ENCODE measurements at places on chromosomes 12 and 14.

- no peak for DNase-seq
Observed at GRCh38 chr14:68687746-68688145, 105.1 kb downstream of the ZFP36L1 start.

- DNase-seq = no peak
Observed at GRCh38 chr14:100147691-100148464, 11.6 kb downstream of the DEGS2 start.

GRCh38 chr14:25042362-25043299 lies 7.3 kb downstream of the STXBP6 start:
- no peak for DNase-seq

DNA sequence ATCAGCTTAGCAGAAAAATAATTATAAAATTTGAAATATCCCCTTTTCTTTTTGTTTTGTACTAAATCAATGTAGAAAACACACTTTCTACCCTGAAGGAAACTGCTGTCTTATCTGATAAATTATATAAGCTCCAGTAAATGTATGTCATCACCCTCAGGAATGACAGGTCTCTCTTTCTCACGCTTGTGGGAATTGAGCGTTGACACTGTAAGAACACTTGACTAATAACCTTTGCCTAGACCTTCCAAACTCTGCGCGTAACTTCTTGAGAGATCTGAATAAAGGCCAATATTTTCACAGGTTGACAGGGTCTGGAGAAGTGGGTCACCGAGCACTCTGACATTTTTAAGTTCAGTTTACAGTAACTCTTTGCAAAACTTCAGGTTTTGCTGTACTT lies 138.5 kb downstream of the BCAT1 start:
- no peak for DNase-seq

DNA sequence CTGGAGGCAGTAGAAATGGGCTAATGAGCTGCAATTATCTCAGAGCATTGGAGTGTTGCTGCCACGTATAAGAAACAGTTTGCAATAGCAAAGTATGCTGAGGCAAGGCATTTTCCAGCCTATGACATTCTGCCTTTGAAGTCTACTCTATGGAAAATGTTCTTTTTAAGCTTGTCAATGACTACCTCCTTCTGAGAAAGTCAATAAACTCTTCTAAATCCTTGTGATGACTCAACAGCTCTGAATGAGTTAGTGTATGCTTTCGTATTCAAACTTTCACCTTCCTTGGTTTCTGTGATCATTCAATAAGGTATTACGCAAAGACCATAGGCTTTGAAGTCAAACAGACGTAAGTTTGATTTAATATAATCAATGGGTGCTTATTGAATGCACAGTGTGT lies 111.2 kb downstream of the CAPZA3 start:
- no peak for DNase-seq

DNA sequence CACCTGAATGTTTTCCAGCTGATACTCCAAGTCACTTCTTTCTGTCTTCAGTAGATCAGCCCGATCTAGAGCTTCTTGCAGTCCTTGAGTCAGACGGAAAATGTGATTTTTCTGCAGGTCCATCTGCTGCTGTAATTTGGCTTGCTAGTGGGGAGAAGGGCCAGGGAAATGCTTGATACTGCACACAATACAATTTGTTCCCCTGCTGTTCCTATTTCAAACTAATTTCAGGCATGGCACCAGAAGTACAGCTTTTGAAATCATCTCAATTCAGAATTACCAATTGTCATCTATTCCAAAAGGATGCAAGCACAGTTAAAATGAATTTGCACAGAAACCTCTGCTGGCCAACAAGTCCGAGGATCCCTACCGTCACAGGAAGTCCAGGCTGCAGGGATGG lies 53.4 kb downstream of the PRKAB1 start:
- DNase-seq = no peak

GRCh38 chr14:84298663-84299195 lies 1231.2 kb upstream of the FLRT2 start:
- DNase-seq = no peak

- DNase-seq = no peak
Observed at GRCh38 chr12:110766311-110767154, 23.8 kb upstream of the PPP1CC start.

DNA sequence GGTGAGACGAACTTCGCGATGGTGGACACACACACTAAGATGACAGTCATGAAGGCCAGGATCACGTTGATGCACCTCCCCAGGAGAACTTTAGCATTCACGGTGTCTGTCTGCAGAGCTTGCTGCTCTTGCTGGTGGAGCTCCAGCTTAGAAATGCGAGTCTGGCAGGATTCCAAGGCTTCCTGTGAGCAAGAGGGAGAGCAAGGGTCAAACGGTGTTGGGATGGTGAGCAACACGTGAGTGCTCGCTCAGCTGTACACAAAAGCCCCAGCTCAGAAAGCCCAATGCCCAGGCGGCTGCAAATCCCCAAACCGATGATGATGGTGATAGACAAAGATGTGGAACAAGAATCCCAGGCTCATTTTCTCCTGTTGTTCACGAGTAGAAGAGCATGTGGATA lies 78.8 kb downstream of the TMCC3 start:
- peak; percentile 37 for DNase-seq

- DNase-seq = no peak
Observed at GRCh38 chr12:22262309-22262708, 72.2 kb downstream of the ST8SIA1 start.

GRCh38 chr14:87896393-87897380 lies 96.3 kb downstream of the GALC start:
- peak; percentile 63 for DNase-seq

- DNase-seq = peak; percentile 64
Observed at GRCh38 chr14:51460011-51460410, 191.7 kb upstream of the FRMD6 start.

- DNase-seq = no peak
Observed at GRCh38 chr14:54470701-54471100, 18.1 kb downstream of the GMFB start.

DNA sequence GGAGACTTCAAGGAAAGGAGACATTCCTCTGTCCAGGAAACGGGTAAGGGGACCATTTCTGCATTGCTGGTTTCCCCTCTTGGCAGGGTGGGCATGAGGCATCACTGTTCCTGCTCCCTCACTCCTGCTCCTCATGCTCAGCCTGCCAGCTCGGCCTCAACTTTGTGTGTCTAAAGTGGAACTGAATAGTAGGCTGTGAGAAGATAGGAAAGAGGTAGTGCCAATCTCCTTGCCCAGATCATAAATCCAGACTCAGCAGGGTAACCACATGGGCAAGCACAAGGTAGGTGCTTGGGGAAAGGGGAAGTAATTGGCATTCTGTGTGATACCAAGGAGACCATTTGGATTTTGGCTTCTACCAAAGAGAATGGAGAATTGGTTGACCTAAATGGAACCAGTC lies 2.6 kb downstream of the LTB4R start:
- DNase-seq = no peak

DNA sequence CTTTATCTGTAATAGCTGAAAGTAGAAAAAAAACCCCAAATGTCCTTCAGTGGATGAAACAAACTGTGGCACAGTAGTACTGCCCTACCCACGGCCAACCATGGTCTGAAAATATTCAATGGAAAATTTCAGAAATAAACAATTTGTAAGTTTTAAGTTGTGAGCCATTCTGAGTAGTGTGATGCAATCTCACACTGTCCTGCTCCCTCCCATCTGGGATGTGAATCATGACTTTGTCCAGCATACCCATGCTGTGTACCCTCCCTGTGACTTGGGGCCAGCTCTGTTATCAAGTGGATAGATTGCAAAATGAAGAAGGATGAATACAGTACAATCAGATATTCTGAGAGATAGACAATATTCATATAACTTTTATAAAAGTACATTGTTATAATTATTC lies 106.2 kb downstream of the SMOC1 start:
- DNase-seq = no peak

DNA sequence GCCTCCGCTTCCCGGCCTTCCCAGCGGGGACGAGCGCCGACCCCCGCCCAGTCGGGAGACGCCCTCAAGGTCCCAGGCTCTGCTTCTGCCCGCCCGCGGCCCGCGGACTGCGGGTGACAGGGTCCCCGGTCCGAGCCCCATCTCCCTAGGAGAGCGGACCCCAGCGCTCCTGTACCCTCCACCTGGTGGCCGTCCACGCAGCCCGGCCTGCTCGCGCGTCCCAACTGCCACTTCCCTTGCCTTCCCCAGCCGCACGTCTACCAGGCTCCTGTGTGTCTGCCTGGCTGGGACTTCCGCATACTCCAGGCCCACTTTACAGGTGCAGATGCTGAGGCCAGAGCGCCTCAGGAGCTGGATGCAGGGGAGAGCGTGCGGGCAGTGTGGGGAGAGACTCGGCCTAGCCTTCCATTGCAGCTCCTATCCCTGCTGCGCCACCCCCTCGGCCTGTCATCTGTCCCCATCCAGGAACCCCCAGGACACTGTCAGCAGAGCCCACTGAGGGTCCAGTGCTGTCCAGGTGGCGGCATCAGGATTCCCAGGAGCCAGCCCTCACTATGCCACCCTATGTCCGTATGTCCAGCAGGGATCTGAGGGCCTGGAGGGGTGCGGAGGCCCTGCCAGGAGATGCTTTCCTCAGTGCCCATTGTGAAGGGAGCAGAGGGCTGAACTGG lies 8.0 kb upstream of the ANKRD9 start:
- DNase-seq = no peak

DNA sequence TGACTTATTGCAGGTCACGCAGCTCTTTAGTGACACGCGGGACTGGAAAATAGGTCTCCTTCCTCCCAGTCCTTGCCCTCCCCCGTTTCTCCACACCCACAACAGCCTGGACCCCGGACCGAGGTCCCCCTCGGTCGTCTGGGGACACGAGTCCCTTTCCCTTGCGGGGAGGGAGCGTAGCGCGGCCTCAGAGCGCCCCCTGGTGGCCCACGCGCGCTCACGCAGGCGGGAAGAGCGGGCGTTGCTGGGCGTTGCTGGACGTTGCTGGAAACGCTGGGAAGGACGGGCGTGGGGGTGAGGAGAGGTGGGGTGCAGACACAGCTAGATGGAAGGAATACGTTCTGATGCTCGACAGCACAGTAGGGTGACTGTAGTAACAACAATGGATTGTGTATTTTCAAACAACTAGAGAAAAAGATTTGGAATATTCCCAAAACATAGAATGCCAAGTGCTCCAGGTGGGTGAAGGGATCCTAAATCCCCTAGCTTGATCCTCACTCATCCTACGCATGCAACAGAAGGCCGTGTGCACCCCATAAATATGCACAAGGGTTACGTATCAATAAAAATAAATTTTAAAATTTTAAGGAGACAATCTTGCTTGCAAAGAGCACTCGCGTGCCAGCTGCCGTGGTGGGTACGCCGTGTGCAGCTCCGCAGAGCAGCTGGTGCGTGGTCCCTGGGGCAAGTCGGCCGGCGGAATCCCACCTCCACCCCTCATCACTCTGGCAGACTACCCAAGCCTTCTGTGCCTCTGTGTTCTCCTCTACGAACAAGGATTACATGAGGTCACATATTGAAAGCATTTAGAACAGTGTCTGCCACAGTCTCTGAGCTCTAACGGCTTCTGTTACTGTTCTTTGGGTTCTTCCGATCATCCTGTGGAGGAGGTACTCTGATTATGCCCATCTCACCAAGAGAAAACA lies 87.4 kb downstream of the B4GALNT3 start:
- DNase-seq = no peak

- no peak for DNase-seq
Observed at GRCh38 chr12:6507102-6507998, 13.4 kb downstream of the NCAPD2 start.

GRCh38 chr14:56731187-56731586 lies 79.1 kb downstream of the OTX2 start:
- no peak for DNase-seq

- peak; percentile 83 for DNase-seq
Observed at GRCh38 chr12:116222358-116222757, 55.1 kb downstream of the MED13L start.

- no peak for DNase-seq
Observed at GRCh38 chr12:10363914-10364814, 25.7 kb downstream of the KLRK1 start.

DNA sequence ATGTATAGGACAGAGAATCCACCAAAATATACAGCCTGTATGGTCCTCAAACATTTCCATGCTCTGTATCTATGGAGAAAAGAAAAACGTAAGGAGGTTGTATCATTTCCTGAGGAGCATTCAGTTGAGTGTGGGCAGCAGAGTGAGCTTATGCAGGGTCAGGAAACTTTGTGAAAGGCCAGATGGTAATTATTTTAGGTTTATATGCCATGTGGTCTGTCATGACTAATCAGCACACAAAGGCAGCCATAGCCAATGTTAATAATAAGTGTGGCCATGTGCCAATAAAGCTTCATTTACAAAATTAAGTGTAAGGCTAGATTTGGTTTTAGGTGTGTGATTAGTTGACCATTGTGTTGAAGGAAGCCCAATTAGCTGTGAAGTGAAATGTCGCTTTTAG lies 33.2 kb upstream of the A2M start:
- DNase-seq = no peak

GRCh38 chr12:39623919-39624318 lies 4.3 kb upstream of the ABCD2 start:
- no peak for DNase-seq

DNA sequence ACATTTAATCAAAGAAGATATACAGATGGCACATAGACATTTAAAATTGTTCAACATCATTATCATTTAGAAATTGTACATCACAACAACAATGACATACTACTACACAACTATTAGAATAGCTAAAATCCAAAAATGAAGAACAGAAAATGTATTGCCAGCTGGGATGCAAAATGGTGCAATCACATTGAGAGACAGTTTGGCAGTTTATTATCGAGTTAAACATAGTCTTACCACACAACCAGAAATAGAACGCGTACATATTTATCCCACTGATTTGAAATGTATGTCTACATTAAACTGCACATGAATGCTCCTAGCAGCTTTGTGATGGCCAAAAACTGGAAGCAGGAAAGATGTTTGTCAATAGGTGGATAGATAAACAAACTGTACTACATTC lies 791.5 kb upstream of the MGAT4C start:
- no peak for DNase-seq

GRCh38 chr14:99221445-99221844 lies 50.6 kb downstream of the BCL11B start:
- no peak for DNase-seq

DNA sequence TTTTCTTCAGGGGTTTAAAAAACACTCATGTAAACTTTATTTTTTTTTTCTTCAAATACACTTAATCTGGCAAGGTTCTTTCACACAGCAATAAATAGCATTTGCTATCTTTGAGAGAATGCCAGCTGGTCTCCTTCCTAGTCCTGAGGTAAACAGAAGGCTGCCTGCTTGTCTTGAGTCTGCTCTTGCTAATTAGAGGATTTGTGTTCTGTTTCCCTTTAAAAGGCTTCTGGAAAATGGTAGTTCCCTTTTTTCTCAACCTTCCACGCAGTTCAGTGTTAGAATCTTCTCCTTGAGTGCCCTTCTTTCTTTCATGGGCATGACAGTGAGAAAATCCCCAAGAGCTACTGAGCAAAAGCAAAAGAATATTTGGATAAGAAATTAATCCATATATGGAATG lies 92.3 kb upstream of the DCN start:
- DNase-seq = peak; percentile 22

GRCh38 chr14:61466249-61466904 lies 145.0 kb downstream of the PRKCH start:
- no peak for DNase-seq
